Substantia nigra (tissue), 51 donors: ENCODE measurements at places on chromosomes 13 and 19.

GRCh38 chr13:106601489-106601888 is 33.6 kb upstream of the ARGLU1 start:
- no peak for DNase-seq

GRCh38 chr19:16373079-16373478 is 48.5 kb downstream of the KLF2 start:
- no peak for DNase-seq

DNA sequence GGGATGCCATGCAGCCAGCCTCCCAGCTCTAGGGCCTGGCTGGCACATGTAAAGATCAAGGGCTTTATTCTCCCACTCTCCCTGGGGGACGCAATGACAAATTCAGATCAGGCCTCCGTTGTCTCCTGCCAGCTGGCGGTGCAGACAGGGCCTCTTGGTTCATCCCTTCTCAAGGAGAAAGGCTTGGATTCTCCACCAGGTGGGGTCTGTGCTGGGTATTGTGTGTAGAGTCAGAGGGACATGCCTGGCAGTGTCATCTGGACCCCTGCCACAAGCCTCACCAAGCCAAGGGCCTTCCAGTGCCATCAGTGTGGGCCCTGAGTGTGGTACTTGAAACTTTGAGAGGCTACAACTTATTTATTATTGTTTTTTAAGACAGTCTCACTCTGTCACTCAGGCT is 8.4 kb upstream of the PTPRS start:
- DNase-seq, result no peak

DNA sequence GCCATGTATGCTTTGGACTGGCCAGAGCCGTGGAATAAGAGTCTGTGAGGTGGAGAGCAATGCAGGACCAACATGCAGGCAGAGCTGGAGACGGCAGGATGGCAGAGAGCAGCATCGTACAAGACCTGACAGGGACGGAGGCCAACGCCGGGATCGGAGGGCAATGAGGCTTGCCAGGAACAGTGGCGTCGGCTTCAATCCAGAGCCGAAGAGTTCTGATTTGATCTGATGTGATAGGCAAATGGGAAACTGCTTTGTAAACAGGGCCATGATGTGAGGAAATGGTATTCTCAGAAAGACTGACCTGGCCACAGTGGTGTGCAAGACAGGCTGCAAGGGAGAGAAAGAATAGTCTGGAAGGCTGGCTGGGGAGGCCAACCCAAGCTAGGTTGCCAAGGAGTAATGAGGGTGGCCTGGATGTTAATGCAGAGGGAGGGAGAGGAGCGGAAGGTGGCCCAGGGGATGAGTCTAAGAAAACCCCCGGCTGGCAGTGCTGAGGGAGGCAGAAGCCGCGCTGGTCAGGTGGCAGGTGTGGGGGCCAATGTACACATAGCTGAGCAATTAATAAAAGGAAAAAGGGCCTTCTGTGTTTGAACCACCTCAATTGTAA is 26.7 kb downstream of the RCBTB2 start:
- no peak for DNase-seq

DNA sequence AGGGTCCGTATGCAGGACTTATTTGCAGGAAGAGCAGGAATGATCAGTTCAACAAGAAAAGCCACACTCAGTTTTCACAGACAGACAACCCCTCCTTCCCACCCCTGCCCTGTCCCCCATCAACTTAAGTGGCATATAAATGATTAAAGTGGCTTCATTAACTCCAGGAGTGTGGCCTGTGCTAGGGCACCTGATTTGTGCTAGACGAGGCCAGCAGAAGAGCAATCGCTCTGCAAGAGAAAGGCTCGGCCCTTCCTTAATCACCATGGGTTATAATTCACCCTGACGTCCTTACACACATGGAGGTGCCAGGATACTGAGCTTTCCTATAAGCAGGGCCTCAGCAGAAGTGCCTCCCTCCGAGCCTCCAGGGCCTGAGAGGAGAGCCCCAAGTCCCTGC is 14.6 kb downstream of the C19orf12 start:
- no peak for DNase-seq

DNA sequence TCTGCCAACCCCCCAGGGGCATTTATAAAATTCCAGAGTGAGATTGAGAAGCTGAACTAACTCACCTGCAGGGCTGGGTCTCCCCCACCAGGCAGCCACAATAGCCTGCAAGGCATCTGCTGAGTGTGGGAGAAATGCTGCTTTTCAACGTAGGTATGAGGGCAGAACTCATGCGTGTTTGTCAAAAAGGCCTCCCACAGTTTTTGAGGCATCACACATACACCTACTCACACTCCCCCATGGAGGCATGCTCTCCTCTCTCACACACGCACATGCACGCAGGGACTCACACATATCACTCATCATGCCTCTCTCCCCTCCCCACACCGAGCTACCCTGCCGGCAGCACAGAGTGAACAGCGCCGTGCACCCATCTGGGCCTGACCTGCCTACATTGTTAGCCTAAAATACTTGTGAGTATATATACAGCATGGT is 390.5 kb downstream of the FGF9 start:
- DNase-seq, result no peak

- DNase-seq, result no peak
Observed at GRCh38 chr13:23552661-23553060, 17.6 kb upstream of the TNFRSF19 start.

GRCh38 chr13:24511019-24511815 is 1.4 kb downstream of the PARP4 start:
- no peak for DNase-seq

GRCh38 chr19:30407068-30407709 is 35.0 kb downstream of the ZNF536 start:
- DNase-seq, result no peak

- DNase-seq, result no peak
Observed at GRCh38 chr19:51034704-51035103, at the start of gene KLK12. KLK12 (minus strand) TSS chr19:51035002; CDS start chr19:51034621, 381 bp downstream.

DNA sequence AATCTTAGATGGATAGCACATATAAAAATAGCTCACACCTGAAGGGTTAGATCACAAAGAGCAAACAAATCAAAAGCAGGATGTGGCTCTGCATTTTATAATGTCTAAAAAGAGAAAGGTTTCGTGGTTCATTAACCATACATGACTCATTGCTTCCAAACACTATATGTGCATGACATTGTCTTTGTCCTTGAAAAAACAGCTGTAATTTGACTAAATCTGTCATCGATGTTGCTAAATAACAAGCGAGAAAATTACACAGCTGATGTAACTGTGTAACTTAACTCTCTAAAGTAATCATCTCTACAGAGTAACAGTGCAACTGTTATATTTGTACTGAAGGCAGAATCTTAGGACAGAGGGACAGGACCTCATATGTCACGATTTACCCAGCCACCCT is 383.1 kb upstream of the GPC6 start:
- no peak for DNase-seq

DNA sequence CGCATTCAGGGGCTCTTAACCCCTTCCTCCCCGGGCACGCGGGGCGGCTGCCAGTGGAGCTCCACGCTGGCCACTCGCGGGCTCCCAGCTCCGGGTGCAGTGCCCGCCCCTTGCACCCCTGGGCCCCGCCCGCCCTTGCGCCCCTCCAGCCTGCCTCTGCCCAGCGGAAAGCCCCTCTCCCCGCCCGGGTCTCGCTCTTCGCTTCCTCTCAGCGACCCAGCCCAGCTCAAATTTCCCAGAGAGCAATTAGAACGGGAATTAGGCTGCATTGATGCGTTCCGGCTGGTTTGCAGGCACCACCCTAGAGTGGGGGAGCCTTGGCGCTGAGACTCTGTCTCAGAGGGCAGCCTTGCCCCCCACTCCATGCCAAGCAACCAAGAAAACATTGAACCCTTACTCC is 1.8 kb upstream of the GSX1 start:
- no peak for DNase-seq

GRCh38 chr19:35742121-35742724 is at the start of gene IGFLR1:
IGFLR1 (minus strand) TSS chr19:35742452; CDS start chr19:35741180, 1,272 bp downstream.
- DNase-seq, result peak; percentile 11

- no peak for DNase-seq
Observed at GRCh38 chr13:34214686-34215085, 396.7 kb downstream of the RFC3 start.

- DNase-seq, result no peak
Observed at GRCh38 chr19:49042177-49042576, 1.5 kb upstream of the CGB5 start.

- DNase-seq, result no peak
Observed at GRCh38 chr13:62296812-62297211, 881.2 kb upstream of the PCDH20 start.

GRCh38 chr19:41427647-41428480 is 690 bp upstream of the B3GNT8 start:
- DNase-seq, result no peak

DNA sequence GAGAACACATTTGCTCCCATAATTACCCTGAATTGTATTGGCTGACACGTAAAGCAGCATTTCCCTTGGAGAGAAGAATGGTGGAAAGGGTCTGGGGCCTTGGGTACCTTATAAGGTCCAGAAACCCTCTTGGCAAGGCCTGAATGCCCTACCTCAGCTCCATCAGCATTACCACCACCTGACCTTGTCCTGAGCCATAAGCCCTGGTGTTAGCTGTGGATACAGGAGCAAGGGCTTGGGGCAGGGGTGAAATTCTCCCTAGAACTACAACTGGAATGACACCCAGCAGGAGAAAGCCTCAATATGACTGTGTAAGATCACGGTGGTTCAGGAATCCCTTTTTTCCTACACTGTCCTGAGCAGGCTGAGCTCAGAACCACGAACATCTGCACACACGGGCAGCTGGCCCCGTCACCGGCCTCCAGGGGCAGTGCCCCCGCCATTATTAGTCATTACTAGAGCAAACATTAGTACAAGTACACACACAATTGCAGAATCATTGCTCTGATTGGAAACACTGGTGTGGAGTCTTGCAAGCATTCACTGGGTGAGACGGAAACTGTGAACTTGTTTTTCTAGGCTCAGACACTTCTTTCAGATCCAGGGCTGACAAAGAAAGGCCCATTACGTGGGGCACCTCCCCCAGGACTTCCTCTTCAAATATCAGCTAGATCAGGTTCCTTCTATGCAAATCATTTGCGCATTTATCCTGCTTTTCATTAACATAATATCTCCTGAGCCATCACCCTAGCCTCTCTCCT is 26.8 kb upstream of the MTIF3 start:
- DNase-seq, result no peak

DNA sequence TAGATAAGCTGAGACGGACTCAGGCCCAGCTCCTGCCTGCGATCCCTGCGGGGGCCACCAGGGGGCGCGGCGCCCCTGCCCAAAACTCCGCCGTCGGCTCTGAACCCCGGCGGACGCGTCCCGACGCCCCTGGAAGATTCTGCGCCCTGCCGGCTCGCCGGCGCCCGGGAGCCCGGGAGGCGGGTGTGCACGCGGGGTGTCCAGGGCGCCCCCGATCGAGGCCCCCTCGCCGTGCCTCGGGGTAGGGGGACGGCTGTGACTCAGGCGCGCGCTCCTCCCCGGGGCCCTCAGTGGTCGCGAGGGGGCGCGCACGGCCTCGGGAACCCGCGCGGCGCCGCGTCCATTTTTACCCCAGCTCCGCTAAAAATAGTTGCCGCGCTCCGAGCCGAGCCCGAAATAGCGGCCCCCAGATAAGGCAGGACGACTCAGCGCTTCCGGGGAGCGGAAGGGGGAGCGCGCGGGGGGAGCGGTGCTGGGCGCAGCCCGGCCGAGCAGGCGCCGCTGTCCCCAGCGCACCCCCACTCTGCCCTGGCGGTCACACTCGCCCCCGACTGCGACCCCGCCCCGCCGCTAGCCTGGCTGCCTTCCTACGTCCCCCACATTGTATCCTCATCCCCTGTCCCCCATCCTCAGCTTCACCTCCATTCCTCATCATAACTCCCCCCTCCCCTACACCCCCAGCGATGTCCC is 16.0 kb upstream of the ERCC1 start:
- peak; percentile 59 for DNase-seq

DNA sequence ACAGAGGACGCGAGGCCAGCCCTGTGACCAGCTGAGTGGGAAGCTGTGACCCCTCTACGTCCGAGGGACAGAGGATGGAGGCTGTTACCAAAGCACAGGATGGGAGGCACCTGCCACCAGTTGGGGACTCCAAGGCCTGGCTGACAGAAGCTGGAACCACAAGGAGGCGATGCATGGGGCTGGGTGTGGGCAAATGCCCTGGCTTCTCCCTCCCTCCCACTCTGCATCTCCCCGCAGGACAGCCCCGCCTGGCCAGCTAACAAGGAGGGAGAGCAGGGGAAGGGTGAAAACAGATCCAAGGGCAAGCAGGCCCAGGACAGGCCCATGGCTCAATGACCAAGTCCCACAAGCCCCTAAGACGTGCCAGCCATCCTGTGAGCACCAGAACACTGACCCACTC is 28.6 kb downstream of the AKT2 start:
- DNase-seq, result no peak

GRCh38 chr13:103272770-103273169 is 206.6 kb upstream of the SLC10A2 start:
- no peak for DNase-seq
